ENCODE measurements at places on chromosomes 12 and 14.

- DNase-seq: peak; percentile 25
These were observed 13.9 kb downstream of the SYT1 start for GRCh38 chr12:78878459-78878858.

DNA sequence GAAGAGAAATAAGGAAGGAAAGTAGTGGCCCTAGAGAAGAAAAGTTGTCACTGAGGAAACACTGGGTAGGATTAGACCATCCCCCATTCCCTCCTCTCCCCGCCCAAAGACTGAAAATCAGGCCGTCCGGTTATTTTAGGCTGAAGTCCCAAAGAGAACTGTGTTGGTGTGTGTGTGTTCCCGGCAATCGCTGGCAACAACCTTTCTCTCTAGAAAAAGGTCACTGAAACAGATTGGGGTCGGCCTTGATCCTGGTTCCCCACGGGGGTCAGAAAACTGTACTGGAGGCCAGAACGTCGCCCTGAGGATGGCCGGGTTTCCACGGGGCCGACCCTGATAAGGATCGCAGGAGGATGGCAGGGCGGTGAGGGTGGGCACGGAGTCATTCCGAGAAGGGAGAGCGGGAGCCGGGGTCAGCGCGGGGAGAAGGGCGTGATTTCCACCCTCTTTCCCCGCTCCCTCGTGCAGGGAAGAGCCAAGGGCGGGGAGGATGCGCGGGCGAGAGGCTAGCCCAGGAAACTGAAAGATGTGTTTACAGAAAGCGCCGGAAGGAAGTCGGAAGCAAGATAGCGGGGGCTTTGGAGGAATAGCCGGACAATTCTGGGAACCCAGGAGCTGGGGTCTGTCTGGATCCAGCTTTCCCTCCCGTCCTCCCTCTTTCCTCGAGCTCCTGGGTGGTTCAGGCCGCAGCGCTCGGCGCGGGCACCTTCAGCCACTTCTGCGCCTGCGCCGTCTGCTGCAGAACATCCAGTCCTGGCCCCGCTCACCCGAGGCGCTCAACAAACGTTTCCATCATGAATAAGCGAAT, 25.3 kb upstream of the SPTLC2 start:
- DNase-seq: no peak

DNA sequence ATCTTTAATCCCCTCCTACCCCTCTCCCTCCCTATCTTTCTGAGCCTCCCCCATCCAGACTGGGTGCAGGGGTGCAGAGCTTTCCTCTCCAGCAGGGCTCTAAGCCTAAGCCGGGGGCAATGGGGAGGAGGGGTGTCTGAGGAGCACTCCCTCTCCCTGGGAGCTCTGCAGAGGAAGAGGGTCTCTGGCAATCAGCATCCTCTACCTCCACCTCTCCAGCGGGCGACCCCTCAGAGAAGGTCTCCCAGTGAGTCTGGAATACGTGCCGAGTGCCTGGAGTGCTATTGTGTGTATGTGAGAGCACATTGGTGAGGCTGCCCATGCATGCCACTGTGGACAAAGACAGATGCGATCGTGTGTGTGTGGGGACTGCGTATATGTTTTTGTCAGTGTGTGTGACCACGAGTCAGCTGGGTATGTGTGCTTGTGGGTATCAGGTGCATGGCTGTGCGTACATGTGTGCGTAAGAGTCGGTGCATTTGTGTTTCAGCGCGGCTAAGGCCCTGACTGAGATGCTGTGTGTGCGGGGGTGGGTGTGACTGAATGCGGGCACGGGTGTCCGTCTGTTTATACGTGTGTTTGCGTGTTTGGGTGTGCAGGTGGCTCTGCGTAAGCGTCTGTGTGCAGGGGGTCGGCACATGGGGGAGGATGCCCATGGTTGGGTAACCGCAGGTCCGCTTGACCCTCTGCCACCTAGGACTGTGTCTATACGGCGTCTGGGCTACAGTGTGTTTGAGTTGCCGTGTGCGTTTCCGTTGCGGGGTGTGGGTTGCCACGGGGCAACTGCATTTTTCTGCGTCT, 905 bp upstream of the DLK1 start:
- DNase-seq: no peak

GRCh38 chr14:27223906-27224305, 626.1 kb upstream of the NOVA1 start:
- DNase-seq: no peak

GRCh38 chr12:67056329-67056728, 212.8 kb upstream of the CAND1 start:
- no peak for DNase-seq

DNA sequence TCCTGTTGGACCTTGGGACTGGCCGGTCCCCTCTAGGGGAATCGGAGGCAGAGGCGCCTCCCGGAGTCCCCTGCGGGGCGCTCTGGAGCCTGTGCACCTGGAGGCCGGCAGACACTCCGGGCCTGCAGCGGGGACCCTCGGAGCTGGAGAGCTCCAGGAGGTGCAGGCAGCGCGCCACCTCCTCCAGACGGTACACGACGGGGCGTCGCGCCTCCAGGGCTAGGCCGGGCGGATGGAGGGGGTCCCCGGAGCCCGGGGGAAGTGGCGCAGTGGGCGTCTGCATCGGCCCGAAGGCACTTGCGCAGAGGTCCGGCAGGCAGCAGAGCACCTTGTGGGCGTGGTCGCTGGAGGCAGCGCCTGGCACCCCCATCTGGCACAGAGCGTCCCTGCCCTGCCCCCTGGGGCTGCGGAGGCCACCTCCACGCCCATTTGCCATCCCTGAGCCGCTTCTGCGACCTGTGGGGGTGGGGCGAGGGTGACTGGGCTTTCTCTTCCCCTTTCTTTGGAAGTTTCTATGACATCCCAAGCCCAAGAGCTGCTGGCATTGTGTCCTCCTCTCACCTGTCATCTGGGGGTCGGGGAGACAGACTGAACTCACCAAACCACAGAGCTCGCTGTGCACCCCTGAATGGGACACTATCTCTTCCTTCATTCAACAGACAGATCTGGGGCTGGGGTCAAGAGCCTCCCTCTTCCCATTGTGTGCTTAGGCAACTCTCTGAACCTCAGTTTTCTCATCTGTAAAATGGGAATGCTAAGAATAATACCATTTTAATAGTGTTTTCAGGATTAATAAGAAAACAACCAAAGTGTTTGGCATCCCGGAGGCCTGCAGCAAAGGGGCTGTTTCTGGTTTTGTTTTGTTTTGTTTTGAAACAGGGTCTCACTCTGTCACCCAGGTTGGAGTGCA, 37.5 kb upstream of the CORO1C start:
- DNase-seq: peak; percentile 97

- DNase-seq: no peak
These were observed 288.0 kb downstream of the TRHDE start for GRCh38 chr12:72560003-72560769.

GRCh38 chr12:109162551-109162950, 46.2 kb downstream of the ACACB start:
- DNase-seq: no peak

DNA sequence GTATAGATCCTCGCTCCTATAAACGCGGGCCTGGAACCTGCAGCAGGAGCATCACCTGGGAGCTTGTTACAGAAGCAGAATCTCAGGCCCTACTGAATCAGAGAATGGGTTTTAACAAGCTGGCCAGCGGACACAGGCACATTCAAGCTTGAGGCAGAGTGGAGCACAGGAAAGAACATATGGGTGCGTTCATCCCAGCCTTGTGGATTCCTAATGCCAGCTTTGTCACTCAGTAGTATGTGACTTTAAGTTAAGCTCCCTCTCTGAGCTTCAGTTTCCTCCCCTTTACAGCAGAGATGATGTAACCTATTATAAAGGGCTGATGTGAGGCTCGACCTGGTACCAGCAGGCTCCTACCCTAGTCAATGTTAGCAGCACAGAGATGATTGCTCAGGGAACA, 204.9 kb downstream of the ZFP36L1 start:
- no peak for DNase-seq

DNA sequence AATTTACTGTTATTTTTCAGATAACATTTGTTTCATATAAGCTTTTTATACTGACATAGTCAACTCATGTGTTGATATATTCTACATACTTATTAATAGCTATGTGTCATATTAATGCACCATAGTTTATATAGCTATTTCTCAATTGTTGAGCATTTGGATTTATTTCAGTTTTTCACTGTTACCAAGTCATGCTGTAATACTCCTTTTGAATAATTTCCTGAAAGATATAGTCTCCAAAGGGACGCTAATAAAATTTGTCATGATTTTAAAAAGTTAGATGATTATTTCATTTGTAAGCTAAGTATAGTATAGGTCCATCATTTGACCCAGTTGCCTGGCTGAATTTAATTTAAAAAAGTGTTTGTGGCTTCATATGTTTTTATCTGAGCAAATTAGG, 47.8 kb downstream of the ATL1 start:
- DNase-seq: no peak

DNA sequence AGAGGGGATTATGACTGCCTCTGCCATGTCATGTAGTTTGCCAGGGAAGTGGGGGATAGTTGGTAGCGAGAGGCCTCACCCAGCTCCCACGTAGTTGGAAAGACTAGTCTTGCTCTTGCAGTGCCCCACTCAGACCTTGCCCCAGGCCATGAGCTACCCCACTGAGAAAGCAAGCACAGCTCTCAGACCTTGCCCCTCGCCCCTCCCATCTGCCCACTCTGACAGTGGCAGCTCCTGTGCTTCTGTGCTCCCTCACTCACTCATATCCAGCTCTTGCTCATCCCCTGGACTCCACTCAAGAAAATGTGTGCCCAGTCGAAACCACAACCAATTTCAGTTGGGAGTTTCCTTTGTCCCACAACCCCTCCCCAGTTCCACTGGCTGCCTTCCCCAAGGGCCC, 55.5 kb upstream of the BDKRB2 start:
- peak; percentile 53 for DNase-seq

DNA sequence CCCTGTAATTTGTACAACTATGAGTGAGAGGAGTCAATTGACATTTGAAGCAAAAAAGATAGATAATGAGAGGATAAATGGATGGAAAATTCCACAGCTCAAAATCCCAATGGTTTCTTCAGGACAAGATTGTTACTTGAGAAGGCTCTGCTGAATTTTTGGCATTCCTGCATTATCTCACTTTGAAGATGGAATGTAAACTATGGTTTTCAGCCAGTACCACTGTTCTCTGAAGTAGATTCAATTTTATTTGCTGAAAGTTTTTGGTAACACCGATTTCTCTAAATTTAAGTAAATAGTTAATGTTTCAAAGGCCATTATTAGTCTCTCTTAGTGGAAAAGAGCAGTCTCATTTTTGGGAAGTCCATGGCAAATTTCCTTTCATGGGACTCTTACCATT, 121.9 kb upstream of the SLC38A2 start:
- DNase-seq: no peak

DNA sequence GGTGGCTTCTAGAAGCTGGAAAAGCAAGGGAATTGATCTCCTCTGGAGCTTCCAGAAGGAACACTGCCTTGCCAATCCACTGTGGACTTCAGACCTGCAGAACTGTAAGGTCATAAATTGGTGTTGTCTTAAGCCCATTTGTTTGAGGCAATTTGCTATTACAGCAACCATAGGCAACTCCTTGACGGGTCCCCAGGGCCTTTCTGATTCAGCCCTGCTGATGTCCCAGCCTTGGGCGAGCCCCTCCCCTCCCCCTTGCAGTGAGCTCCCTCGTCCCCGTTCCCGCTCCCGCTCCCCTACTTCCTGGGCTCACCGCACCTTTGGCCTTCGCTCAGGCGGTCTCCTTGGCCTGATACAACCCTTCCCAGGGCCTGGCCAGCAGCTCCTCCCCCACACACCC, 18.9 kb upstream of the DIO3 start:
- no peak for DNase-seq

GRCh38 chr12:26647088-26647487, 185.9 kb downstream of the ITPR2 start:
- DNase-seq: no peak

GRCh38 chr14:70887737-70888499, 19.3 kb upstream of the PCNX1 start:
- DNase-seq: no peak

DNA sequence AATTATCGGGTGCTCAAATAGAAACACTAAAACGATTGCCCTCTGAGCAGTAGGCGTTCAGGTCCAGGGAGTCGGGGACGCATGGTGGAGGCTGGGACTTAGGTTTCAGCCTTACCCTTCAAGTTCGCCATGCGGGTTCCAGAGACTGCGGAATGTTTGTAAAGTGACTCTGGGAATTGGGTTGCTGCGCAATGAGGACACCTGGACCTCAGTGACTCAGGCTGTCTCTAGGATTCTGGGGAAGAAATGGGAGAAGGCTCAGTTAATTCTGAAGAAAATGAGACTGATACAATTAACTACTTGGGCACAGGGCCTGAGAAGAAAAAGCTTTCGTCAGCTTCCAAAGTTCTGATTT, 1.1 kb downstream of the LGALS3 start:
- peak; percentile 62 for DNase-seq

DNA sequence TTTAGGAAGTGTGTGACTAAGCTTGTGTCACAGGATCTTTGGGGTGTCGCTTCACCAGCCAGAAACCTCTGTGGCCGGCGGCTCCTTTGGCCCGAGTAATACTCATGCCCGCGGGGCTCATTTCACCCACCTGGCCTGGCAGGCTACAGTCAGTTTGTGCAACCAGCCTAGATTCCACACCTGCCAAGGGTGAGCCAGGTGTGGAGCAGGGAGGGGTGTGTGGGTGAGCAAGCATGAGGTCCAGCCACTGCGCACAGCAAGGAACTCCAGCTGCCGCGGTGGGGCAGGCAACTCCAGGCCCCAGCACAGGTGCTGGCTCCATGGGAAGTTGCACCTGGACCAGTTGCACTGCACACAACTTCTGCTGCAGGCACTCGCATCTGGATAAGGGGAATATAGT, 462.3 kb upstream of the LRFN5 start:
- DNase-seq: peak; percentile 73

GRCh38 chr14:69695322-69696203, 71.4 kb upstream of the SRSF5 start:
- no peak for DNase-seq

DNA sequence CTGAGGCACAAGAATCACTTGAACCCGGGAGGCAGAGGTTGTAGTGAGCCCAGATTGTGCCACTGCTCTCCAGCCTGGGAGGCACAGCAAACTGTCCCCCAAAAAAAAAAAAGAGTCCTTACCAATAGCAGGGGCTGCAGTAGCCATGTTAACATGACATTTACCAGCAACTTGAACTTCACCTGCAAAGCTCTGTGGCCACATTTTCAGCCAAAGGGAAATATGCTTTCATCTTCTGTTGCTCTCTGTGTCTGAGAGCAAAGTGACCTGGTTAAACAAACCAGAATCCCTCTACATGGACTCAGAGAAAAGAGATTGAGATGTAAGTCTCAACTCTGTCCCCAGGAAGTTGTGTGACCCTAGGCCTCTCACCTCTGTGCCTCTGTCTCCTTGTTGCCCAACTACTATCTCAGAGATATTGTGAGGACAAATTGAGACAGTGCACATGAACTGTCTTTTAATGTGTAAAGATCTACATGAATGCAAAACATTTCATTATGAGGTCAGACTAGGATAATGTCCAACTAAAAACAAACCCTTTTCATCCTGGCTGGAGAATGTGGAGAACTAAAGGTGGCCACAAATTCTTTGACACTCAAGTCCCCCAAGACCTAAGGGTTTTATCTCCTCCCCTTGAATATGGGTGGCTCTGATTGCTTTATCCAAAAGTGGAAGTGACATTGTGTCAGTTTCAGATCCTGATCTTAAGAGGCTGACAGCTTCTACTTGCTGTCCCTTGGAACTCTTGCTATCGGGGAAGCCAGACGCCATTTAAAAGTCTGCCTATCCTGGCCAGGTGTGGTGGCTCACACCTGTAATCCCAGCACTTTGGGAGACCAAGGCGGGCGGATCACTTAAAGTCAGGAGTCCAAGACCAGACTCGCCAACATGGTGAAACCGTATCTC, 24.7 kb upstream of the P2RX4 start:
- no peak for DNase-seq

- no peak for DNase-seq
These were observed 26.8 kb downstream of the PYGL start for GRCh38 chr14:50917449-50917848.

- DNase-seq: no peak
These were observed 271.4 kb downstream of the BTG1 start for GRCh38 chr12:91874086-91874865.

- DNase-seq: no peak
These were observed 62.6 kb downstream of the DUSP6 start for GRCh38 chr12:89289720-89290119.
